ENCODE measurements at places on chromosomes 5 and 9.

- DNase-seq, result no peak
These were observed 55.8 kb upstream of the SHC3 start for GRCh38 chr9:89234205-89235067.

DNA sequence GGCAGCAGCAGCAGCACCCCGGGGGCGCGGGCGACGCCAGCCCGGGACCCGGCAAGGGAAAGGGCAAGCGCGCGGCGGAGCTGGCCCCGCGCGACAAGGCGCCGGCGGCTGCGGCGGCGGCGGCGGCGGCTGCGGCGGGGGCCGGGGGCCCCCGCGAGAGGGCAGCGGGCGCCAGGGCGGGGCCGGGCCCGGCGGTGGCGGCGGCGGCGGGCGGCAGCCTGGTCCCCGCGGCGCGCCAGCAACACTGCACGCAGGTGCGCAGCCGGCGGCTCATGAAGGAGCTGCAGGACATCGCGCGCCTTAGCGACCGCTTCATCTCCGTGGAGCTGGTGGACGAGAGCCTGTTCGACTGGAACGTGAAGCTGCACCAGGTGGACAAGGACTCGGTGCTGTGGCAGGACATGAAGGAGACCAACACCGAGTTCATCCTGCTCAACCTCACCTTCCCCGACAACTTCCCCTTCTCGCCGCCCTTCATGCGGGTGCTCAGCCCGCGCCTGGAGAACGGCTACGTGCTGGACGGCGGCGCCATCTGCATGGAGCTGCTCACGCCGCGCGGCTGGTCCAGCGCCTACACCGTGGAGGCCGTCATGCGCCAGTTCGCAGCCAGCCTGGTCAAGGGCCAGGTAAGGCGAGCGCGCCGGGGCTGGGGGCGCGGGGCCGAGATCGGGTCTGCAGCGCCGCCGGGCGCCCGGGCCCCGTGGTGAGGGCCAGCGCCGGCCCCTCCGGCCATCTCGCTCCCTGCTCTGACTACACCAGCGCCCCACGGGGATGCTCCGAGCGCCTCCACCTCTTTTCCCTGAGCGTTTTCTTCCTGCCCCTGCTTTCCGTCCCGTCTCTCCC lies at the start of gene UBE2QL1:
UBE2QL1 (plus strand) TSS at position 238 of the 843 bp plus-strand sequence; CDS start at position 273, 35 bp downstream.
- no peak for DNase-seq

- DNase-seq, result no peak
These were observed 22.5 kb downstream of the ACOT12 start for GRCh38 chr5:81371354-81371876.

GRCh38 chr5:106843812-106844416 lies 826.8 kb downstream of the EFNA5 start:
- DNase-seq, result no peak

DNA sequence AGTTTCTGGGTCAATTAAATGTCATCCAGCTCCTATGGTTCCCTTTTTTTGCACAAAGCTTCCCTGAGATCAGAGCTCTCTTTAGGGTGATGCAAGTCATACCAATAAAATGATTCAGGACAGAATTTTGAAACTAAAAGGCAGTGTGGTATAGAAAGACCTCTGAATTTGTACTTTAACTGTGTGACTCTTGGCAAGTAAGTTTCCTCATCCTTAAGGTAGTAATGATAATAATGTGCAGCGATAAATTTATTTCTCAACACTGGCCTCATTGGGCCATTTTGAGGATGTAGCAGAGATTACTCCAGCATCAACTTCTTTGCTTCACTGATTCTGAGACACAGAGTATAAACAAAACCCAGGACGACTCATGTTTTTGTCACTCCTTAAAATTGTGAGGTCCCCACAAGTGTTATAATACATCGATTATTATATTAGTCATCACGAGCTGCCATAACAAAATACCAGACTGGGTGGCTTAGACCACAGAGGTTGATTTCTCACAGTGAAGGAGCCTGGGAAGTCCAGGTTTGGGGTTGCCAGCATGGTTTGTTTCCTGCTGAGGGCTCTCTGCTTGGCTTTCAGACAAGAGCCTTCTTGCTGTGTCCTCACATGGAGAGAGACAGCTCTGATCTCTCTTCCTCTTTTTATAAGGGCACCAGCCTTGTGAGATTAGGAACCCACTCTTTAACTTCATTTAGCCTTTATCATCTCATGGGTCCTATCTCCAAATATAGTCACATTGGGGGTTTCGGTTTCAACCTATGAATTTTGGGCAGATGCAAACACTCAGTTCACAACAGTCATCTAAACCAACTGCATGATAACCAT lies 293.0 kb downstream of the ZNF608 start:
- DNase-seq, result no peak

- DNase-seq, result no peak
These were observed 133.0 kb upstream of the STK32A start for GRCh38 chr5:147101659-147102369.

DNA sequence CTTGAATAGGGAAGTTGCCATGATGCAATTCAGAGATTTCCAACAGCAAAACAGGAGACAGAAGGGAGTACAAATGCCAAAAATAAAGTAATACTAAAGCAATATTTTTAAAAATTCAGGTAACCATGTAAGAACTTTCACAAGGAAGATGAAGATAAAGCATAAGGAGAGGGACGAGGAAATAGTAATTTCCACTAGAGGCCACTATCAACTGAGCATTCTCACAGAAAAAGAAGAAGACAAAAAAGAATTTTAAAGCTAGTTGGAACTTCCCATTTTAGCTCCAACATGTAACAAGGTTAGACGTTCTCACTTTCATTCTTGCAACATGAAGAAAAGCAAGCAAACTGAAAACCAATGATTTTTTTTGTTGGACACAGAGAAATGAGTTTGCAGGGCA lies 779.9 kb upstream of the CDH6 start:
- DNase-seq, result no peak

GRCh38 chr5:57171816-57172465 lies 1.9 kb upstream of the GPBP1 start:
- DNase-seq, result no peak

DNA sequence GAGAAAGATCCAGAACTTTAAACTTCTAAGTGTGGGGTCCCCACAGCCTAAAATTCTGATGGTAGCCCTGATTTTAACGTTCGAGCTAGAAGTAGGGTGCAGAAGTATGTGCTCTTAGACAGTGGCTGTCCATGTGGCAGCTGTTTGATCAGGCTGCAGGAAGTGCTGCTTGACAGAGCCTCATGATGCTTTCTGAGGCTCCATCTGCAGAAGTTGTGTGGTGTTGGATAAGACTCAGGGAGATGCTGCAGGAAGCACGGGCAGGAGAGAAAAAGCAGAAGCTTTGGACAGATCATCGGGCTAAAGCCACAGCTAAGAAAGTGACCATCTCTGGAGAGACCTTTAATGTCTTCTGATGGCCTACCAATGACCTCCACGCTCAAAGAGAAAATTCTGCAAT lies 8.1 kb downstream of the MTMR12 start:
- DNase-seq, result no peak

GRCh38 chr5:82597437-82597836 lies 319.3 kb upstream of the RPS23 start:
- no peak for DNase-seq

DNA sequence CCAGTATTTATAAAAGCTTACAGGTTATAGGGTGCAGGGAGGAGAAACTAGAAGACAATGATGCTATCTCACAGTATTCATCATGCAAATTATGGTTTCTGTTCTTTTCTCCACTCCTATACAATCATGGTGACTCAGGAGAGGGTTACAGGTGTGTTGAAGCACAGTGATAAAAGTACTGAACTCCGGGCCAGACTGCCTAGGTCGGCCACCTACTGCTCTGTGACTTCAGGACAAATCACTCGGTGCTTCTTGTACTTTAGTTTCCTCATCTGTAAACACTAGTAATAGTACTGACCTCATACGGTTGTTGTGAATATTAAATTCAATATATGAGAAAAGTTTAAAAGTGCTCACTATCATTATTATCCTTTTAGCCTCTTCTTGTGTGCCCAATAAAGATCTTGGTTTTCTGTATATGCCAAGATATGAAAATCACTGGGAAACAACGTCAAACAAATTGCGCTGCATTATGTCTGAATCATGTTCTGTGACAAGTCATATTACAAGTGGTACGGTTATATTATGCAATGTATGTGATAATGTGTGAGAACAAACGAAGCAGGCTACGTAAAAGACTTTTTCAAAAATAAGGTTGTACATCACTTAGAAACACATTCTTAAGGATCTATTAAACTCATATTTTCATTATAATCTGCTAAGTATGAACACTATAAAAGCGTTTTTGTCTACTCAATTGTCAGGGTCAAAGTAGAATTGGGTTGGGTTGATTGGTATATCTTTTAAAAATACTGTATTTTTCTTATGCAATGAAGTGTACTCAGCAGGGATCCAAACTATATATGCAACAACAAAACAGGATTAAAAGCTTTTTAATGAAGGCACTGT lies 153.3 kb downstream of the EFNA5 start:
- DNase-seq, result no peak

GRCh38 chr5:35338157-35338453 lies 107.8 kb upstream of the PRLR start:
- DNase-seq, result no peak

- DNase-seq, result no peak
These were observed 23.1 kb downstream of the ADGRD2 start for GRCh38 chr9:124473310-124473709.

DNA sequence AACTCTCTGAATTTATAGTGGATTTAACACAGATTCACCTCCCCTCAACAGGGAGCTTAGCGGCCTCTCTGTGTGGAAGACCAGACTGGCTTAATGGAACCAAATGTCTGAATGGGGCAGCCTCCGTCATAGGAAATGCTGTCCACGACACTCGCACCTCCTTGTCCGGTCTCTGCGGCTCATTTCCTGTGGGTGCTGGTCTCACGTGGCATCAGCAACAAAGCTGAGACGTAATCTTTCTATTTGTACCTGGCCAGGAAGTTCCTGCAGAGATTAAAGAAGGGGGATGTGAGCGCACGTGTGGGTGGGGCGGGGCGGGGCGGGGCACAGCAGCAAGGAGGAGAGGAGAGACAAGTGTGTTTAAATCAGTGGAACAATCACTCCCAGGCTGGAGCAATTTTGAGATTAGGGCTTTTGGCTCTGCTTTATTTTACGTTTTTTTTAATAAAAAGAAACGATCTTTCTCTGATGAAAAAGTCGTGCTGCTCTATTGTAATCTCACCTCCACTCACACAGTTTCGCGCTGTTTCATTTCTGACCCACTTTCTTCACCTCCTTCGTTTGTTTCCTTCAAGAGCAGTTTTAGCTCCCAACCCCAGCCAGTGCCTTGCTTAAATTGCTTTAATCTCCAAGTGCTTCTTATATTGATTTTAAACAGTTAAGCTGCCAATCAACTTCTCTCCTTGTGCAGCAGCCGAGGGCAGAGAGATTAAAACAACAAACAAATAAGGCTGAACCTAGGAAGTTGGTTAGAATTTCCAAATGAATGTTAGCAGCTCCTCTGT lies 132.2 kb upstream of the ASTN2 start:
- no peak for DNase-seq

DNA sequence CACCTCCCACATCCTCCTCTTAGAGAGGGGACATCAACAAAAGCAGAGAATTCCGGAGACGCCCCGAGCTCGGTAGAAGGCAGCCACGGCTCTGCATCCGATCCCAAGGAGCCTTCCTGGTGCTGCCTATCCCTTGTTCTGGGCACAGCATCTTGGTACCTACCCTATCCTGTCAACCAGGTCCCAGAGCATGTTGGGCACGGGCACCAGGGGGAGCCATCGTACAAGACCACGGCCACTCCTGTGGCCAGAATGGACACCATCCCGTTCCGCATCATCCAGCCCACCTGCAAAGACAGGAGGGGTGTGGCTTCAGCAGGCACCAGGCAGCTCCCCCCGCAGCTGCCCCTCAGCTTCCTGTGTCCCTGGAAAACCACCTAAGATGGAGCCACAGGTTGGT lies 62.7 kb upstream of the ZNF354A start:
- DNase-seq, result no peak

Measured in activated CD4-positive, CD25-positive, alpha-beta regulatory T cell (primary cell).